Endothelial cell of umbilical vein (primary cell): ENCODE measurements at places on chromosomes 2 and 18.

GRCh38 chr2:208595386-208596275, 189.0 kb downstream of the PTH2R start:
- no peak for DNase-seq

GRCh38 chr18:39425172-39425850, 1859.7 kb upstream of the CELF4 start:
- no peak for DNase-seq

DNA sequence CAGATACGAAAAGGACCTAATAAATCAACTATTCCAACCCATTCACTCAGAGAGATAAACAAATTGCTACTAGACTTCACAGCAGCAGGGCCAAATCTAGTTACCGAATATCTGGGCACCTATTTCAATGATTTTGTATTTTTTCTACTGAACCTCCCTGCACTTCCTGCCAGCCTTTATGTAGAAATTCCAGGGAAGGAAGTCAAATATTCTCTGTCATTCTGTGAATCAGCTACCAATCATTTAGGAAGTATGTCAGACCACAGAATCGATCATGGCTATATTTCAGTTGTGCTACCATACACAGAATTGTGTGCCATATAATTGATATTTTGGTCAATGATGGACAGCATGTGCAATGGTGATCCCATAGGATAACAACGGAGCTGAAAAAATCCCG, 109.6 kb upstream of the SPOPL start:
- DNase-seq = no peak

DNA sequence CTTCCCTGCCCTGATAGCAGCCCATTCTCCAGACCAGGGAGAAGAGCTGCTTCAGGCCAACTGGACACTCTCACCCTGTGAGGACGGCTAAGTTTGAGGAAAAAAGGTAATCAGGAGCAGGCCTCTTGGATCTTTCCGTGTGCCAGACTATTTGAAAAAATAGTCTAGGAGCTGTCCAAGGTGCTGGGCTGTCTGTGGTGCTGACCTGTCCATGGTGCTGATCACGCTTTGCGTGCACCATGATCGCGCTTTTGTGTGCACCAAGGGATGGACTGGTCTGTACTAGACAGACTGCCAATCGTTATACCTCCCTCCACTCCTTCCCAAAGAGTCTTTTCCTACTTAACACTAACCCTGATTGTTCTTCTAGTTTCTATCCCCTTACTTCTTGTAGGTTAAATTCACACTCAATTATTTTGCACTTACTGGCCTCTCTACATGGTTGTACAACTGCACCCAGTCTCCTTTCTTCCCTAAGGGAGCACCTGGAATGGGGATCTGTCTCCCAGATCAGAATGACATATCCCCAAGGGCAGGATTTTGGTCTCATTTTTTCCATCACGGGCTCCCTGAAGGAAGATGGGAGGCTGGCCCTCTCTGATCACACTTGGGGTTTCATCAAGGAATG, 295.4 kb downstream of the CELF4 start:
- DNase-seq = peak; percentile 38

- peak; percentile 71 for DNase-seq
Measured at GRCh38 chr2:65031341-65032018, 24.7 kb upstream of the CEP68 start.

- no peak for DNase-seq
Measured at GRCh38 chr2:230902180-230902899, 22.7 kb downstream of the GPR55 start.

DNA sequence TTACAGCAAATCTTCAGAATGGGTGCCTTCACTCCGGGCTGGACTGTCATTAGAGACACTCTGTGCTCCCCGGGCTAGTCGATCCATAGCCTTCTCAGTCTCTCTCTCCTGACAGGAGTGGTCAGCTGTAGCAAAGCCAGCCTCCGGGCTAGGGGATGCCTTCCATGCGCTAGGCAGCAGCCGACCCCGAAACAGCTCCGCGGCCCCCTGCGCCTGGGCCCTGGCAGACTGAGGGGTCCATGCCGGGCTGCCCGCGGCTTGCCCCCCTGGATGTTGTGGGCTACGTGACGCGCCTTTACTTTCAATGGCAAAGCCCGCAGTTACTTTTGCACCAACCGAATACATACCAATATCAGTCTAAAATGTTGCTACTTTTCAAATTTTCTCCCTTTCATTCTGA, 1447.2 kb downstream of the LRP1B start:
- no peak for DNase-seq

GRCh38 chr2:207873794-207874193, 104.1 kb upstream of the FZD5 start:
- no peak for DNase-seq

- DNase-seq = no peak
Measured at GRCh38 chr18:2848247-2849246, 1.7 kb downstream of the EMILIN2 start.

DNA sequence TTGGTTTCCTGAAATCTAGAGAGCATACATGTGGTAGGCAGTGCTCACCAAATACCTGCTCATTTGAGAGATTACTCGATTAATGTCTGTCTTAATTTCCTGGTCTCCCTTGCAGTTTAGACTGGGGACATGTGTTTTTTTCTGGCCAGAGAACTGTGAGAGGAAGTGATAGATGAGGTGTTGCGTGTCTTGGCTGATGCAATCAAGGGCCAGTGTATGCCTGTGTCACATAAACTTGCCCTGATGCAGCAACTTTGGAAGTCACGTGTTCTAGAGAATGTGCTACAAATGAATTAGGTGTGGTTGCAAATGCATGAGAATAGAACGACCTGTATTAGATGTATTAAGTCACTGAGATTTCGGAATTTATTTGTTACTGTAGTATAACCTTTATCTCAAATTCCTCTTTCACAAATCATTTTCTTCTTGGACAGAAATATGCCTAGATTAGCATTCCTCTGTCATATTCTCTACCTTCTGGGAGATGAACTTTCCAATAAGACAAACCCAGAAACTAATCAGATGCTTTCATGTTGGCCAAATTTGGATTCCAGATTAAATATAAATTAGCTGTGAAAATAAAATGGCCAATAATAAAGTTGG, 9.9 kb upstream of the IL1A start:
- peak; percentile 64 for DNase-seq

DNA sequence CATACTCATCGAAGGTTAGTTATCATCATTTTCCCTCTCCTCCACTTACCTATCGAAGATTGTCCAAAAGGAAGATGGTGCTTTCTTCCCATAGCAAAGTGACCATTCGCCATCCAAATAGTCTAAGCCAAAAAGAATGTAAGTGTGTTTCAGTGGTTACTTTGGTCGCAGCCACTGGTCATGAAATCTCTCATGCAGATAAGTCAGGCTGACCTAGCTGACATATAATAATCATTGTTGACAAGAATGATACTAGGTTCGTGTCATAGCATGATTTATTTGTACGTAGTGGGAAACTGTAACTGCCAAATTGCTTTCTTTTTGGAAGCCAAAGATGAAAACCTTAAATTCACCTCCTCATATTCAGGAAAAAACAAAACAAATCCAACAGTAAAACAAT, 89.6 kb upstream of the PMAIP1 start:
- DNase-seq = no peak

DNA sequence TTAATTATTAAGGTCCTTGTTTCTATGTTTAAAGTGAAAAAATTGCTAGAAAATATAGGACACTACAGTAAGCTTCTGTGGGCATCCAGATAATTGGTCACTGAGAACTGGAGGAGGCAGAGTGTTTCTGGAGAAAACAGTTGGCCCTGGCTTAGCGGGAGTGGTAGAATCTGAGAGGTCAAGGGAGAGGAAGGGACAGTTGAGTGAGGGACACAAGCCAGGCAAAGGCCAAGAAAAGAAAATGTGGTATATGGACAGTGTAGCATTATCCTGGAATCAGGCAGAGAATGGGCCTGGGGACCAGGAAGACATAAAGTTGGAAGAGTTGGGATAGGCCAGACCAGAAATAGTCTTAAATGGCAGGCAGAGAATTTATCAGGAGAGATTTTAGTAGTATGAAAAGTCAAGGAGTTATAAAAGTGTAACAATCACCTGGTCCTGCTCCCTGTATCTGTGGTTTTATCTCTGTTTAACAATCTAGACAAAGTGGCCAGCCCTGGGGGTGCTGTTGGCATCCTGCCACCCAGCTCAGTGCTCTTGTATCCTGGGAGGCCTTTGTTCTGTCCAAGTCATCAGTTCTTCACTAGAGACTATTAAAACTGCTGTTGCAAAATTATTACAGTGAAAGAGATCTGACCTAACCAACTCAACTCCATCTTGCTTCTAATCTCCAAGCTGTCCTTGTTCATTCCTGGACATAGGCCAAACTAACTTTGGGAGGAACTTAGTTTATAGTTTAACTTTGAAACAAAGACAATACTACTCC, 15.4 kb upstream of the MSGN1 start:
- DNase-seq = no peak

GRCh38 chr2:237438080-237438940, 24.3 kb upstream of the COL6A3 start:
- DNase-seq = no peak

- DNase-seq = no peak
Measured at GRCh38 chr2:135674453-135674852, 67.2 kb upstream of the UBXN4 start.

DNA sequence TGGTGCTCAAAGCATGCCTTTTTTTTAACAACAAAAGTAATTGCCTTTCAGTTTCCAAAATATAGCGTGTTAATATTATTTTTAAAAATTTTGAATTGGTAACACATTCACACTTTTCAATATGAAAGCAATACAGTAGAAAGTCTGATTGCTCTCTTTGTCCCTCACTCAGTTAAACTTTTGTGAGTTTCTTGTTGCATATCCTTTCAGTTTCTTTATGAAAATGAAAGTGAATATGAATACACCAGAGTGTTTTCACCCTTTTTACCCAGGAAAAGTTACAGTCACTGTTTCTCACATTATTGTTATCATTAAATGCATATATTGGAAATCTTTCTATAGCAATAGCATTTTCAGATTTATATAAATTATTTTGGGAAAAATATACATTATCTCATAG, 377.4 kb upstream of the CRIM1 start:
- DNase-seq = no peak

DNA sequence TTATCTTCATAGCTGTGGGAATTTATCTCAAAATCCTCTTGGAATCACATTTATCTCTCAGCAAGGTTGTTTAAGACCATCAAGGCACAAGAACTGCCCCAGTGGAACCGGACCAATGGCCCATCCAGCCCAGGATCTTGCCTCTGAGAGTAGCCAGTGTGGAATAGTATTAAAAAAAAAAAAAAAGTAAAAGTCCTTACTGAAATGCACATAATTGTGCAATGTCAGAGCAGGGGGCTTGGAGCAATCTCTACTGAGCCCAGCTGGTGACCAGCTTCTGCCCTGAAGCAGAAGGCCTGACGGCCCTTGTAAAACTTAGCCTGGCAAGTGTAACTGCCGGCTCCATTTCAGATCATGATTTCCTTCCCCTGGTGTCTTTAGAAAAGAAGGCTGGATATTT, 355.6 kb upstream of the PIK3C3 start:
- DNase-seq = no peak

DNA sequence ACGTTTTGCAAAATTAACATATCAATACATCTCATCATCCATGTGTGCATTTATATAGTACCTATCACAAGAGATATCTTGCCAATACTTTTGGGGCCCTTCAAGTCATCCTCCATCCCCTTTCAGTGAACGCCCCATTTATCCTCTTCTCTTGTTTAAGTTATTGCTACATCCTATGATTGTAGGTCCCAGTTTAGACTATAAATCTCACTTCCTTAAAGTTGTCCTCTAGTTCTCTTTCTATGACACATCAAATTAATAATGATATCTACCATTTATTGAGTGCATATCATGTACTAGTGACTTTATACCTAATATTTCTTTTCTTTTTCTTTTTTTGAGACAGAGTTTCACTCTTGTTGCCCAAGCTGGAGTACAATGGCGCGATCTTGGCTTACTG, 28.8 kb upstream of the FBXO11 start:
- DNase-seq = no peak

- DNase-seq = no peak
Measured at GRCh38 chr2:105570757-105571156, 171.9 kb upstream of the FHL2 start.

DNA sequence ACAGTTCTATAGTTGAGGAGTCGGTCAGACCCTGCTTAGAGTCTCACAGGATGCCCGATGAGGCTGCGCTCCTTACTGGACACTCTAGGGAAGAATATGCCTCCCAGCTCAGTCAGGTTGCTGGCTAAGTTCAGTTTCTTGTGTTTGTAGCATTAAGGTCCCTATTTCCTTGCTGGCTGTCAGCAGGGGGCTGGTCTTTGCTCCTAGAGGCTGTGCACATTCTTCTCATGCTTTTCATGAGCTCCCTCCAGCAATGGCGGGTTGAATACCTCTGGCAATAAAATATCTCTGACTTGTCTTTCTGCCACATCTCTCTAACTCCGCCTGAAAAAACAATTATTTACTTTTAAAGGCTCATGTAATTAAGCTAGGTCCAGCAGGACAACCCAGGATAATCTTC, 79.4 kb upstream of the DNAJC10 start:
- no peak for DNase-seq

DNA sequence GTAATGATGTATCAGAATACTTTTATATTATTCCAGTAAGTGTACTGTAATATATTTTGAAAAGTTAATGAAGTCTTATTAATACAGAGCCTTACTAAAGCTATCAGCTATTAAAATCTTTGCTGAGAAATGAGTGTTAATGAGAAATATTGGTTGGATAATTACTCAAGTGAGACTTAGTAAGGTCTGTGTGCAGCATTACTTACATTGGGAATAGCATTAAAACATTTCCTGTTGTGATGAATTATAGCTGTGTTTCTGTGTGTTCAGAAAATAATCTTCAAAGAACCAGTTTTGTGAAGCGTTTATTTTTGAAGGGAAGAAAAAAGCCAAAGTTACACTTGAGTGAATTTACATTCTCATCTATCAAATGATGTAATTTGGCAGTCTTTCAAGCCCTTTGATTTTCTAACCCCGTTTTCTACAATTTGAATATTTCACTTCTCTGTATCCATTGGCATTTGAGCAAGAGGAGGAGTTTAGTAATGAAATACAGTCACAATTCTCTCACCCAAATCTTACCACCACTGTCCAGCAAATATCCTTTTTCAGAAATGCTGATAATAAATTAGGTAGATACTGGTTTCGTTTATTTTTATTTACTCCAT, 123.5 kb upstream of the BOD1L2 start:
- DNase-seq = no peak

DNA sequence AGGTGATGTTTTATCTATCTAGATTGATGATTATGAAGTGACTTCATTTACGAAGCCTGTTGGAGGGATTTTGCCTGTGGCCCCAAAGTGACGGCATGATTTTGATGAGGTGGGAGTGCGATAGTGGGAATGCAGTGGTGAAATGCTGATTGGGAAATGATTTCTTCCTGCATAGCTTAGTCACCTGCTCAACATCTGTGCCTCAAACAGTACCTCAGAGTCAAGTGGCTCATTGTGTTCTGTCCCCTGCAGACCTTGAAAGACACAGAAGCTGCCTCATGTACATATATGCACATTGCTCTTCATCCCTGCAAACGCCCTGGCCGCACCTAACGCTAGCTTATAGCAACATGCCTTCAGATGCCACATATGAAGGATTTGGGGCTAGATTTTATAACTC, 201.2 kb downstream of the TPGS2 start:
- no peak for DNase-seq

DNA sequence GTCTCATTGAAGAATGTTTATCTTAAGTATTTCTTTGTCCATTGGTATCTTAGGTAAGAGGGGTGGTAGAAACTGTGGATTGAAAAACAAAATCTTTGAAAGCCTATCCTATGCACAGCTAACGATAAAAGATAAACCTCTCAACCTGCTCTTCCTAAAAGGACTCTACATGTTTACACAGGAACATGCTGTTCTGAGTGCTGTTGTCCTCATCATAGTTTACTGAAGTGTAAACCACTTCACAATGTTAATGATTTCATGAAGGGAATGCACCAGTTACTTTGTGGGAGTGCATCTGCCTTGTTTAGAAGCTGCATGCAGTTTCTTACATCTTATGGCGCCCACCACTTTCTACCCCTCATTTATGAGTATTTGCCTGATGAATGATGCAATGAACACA, 1.2 kb downstream of the ACMSD start:
- no peak for DNase-seq
